ENCODE measurements at places on chromosomes 13 and 19.

DNA sequence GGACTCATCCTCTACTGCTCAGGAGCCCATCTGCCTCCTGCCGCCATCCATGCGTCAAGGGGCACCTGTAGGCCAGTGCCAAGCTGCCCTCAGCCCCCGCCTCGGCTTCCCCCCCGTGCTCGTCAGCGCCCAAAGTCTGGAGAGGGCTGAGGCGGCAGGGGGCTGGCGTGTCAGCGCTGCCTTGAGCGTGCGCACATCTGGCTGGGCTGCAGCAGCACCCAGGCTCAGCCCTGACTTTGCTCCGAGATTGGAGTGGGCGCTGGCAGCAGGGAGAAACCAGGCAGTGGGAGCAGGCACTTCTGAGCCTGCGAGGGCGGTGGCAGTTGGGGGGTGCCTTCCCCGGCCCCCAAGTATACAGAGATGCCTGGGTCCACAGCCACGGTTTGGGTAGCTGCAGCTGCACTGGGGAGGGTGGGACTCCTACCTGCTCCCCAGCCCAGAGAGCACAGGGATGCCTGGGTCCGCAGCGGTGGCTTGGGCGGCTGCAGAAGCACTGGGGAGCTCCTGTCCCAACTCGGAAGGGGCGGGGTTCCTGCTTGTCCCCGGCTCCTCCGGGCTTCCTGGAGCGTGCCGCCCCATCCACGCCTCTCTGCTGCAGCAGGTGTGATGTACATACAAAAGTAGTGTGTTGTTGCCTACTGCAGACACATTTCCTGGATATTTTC lies 44.8 kb upstream of the LPAR6 start:
- DNase-seq = peak; percentile 10

DNA sequence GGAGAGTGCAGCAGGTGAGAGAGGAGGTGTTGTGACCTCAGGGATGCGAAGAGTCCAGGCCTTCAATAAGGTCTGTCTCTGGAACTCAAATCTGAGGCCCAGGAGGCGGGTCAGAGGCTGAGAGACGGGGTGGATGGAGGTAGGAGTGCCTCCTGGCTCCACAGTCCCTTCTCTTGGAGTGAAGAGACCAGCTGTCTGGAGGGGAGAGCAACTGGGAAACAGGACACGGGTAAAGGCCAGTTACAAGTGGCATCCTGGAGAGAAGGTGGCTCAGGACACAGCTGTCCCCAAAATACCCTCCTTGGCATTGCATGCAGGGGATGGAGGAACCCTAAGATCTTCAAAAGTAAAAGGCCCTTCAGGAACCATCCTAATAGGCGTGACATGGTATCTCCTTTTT lies 19.2 kb downstream of the PDE4A start:
- no peak for DNase-seq

DNA sequence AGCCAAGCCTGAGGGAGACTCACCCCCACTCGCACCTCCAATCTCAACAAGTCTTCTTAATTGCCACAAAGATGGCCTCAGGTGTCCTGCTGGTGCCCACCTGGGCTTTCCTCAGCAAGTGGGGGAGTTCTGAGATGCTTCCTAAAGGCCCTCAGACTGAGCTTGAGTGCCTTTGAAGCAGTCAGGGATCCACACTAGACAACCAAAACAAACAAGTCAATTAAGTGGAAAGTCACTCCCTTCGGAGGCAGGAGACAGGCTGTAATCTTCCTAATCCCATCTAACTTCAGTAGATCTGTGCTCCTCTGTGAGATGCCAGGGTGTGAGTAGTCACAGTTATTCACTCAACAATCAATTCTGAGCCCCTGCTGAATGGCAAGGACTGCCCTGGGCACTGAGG lies 68.3 kb upstream of the SERP2 start:
- DNase-seq = no peak

- DNase-seq = no peak
These were observed 18.9 kb upstream of the DPRX start for GRCh38 chr19:53612762-53613526.

- no peak for DNase-seq
These were observed 152.2 kb upstream of the UBL3 start for GRCh38 chr13:30002577-30002976.

- no peak for DNase-seq
These were observed 37.5 kb downstream of the ANKRD27 start for GRCh38 chr19:32637480-32637879.

- no peak for DNase-seq
These were observed 362.9 kb upstream of the PCDH20 start for GRCh38 chr13:61778531-61778930.

- DNase-seq = no peak
These were observed 106.1 kb upstream of the MIR17HG start for GRCh38 chr13:91241221-91241933.

DNA sequence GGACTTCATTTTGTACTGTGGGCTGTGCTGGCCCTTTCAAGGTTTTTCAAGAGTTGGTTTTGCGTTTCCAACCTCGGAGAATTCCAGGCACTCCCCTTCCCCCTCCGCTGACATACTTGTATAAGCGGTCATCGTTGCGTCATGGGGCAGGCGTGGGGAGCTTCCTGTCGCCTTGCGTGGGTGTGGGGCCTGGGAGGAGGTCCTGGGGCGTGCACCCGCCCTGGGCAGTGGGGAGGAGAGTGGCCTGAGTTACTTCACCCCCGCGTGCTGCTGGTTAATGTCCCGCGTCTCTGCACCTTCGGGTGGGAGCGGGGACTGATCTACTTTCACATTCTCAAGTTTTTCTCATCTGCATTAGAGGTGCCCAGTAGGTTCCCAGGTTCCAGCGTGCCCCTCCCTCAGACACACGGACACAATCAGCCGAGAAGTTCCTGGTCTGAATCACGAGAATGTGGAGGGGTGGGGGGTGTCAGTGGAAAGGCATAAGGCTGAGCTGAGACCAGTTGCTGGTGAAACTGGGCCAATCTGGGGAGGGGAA lies 4.1 kb downstream of the IER2 start:
- peak; percentile 94 for DNase-seq

- DNase-seq = no peak
These were observed 61.9 kb downstream of the AP1M1 start for GRCh38 chr19:16259385-16260159.

DNA sequence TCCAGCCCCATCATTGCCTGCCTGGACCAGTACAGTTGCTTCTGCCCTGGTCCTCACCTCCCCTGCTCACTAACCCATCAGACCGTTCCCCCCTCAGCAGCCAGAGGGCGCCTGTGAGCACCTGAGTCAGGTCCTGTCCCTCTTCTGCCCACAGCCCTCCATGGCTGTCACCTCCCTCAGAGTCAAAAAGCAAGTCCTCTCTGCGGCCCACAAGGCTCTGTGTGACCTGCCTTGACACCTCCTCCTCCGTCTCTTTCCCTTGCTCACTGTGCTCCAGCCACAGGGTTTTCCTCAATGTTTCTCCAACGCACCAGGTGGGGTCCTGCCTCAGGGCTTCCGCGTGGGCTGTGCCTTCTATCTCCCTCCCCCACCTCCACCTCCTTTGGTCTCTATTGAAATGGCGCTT lies 29.4 kb upstream of the PTPRS start:
- DNase-seq = peak; percentile 41

GRCh38 chr19:38663957-38664502 lies 16.6 kb downstream of the ACTN4 start:
- peak; percentile 65 for DNase-seq

DNA sequence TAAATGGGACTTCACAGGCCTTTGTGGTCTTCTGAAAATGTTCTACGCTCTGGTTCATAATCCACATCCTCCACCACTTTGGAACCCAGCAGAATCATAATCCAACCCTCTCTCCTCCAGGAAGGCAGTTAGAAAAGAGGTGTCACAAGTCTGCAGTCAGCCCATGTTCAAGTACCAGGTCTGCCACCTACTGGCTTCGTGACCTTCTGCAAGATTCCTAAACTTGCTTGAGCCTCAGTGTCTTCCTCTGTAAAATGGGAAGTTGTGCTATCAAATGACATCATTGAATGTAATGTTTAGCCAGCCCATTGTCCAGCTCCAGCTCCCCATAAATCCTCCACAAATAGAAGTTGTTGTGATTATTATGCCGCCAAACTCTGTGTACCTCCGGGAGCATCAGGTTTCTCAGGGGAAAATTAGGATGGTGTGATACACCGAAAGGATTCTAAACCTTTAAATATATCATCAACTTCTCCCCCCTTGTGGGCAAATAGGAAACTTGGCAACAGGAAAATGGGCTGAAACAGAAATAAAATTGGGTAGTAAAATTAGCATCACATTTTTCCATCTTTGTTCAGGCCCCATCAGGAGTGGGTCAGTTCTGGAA lies 109.7 kb downstream of the NUFIP1 start:
- no peak for DNase-seq

- DNase-seq = no peak
These were observed 5.0 kb upstream of the LINGO3 start for GRCh38 chr19:2312820-2313501.

DNA sequence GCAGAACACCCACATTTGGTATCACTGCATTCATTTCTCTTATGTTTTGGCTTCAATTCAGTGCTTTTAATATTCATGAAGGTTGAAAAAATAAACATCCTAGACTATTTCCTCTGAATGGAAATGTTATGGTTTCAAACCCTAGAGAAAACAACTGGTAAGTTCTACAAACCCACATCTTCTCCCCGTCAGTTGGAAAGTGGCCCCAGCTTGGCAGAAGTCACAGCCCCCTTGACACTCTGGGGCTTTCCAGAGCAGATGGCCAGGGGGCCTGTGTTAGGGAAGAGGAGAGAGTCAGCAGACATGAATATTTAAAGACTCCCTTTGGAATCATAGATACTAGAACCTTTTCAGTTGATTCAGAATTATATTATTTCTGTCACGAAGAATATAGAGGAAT lies 123.9 kb downstream of the SHISA2 start:
- no peak for DNase-seq

GRCh38 chr13:114103801-114104654 lies 28.4 kb downstream of the RASA3 start:
- no peak for DNase-seq

GRCh38 chr19:45467115-45467455 lies 711 bp upstream of the FOSB start:
- no peak for DNase-seq

GRCh38 chr19:18453269-18454024 lies 15.5 kb upstream of the ISYNA1 start:
- DNase-seq = no peak

- no peak for DNase-seq
These were observed 207.0 kb downstream of the SHISA2 start for GRCh38 chr13:25844559-25845434.

- no peak for DNase-seq
These were observed 11.9 kb upstream of the ATF5 start for GRCh38 chr19:49916839-49917733.

GRCh38 chr13:97921176-97921816 lies 32.2 kb upstream of the IPO5 start:
- no peak for DNase-seq
